CMK (cell line): ENCODE measurements at places on chromosomes 4 and X.

DNA sequence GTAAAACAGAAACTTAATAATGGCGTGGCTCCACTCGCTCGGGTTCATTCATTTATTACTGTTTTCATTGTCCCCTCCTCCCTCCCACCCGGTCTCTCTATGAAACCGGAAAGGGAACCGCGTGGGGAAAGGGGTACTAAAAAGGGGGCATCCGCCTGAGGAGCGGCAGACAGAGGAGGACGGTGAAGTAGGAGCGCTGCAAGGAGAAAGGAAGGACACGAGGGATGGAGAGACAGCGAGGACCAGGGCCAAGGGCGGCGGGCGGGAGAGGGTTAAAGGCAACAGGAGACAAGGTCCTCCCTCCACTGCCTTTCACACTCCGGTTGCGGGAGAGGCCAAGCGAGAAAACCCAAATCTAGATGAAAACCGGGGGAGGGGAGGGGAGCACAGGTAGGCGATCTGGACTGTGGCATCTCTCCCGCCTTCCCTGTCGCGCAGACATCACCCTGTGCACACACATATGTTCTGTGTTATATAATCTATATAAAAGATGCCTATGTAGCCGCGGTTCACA is 829 bp downstream of the ELOVL6 start:
- peak; percentile 49 for DNase-seq

DNA sequence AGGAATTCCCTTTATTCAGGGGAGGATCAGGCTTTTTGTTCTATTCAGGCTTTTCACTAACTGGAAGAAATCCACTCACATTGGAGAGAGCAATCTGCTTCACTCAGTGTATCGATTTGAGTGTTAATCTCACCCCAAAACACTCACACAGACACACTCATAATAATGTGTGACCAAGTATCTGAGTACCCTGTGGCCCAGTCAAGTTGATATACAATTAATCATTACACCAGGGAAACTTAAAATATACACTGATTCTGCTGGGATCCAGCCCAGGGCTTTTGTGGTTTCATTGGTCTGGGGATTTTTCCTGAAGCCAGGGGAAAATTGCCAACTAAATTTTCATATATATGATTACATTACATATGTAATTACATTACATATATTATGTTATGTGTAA is 44.0 kb upstream of the GATB start:
- no peak for DNase-seq

GRCh38 chr4:30882995-30883675 is 163.0 kb downstream of the PCDH7 start:
- DNase-seq: no peak

GRCh38 chr4:26455571-26455970 is 34.7 kb downstream of the CCKAR start:
- no peak for DNase-seq

GRCh38 chr4:89483833-89484232 is 176.2 kb upstream of the GPRIN3 start:
- DNase-seq: no peak
